ENCODE measurements at places on chromosomes 11 and 22.
A peak's percentile ranks its signal among the peaks of the same experiment; 100 is the strongest.

- DNase-seq, result peak; percentile 83
Observed at GRCh38 chr11:114132944-114133394, 73.5 kb downstream of the ZBTB16 start.

GRCh38 chr11:88194990-88195389, 19.7 kb upstream of the RAB38 start:
- no peak for DNase-seq

DNA sequence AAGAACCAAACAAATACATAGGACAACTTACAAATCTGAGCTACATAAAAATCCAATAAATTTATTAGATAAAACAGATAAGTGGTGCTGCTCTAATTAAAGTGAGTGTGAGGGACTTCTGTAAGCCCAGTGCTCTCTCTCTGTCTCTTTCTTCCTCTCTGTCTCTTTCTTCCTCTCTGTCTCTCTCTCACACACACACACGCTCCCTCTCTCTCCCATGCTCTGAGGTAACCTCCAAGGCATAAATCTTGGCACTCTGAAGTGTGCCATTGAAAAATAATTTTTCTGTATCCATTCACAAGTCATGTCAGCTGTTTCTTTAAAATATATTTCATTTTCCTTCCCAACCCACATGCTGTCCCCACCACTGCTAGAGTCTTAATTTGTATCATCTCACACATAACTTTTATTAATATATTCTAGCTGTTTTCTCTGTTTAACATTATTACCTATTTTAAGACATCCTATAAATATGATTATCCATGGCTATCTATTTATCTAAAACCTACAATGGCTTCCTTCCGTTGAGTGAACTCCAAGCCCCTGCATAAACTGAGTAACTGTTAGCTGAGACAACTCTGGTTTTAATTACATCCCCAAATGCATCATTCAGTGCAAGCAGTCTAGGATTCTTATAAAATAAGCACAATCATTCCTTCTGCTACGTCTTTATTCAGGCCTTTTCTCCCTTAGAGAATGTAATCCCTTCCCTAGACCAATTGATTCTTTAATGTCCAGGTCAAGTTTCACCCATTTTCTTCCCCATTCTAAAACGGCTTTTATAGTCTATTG, 57.4 kb upstream of the SLC5A12 start:
- DNase-seq, result no peak

GRCh38 chr22:45548991-45549761, 46.5 kb downstream of the FBLN1 start:
- DNase-seq, result peak; percentile 93

DNA sequence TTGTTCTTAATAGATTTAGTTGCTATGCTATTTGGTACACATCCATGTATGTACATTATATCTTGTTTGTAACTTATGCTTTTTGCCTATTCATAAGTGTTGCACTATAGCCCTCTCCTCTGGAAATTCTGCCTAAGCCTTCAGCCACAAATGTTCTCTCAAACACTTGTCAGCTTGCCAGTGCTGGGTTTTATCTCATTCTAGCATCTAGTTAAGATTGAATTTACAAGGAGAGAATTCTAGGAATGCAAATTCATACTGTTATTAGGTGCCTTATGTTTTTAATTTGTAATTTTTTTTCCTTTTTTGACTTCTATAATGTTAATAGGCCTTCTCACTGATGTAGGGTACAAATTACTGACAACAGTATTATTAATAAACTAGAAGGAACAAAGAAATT, 14.6 kb upstream of the CTSC start:
- peak; percentile 49 for DNase-seq

DNA sequence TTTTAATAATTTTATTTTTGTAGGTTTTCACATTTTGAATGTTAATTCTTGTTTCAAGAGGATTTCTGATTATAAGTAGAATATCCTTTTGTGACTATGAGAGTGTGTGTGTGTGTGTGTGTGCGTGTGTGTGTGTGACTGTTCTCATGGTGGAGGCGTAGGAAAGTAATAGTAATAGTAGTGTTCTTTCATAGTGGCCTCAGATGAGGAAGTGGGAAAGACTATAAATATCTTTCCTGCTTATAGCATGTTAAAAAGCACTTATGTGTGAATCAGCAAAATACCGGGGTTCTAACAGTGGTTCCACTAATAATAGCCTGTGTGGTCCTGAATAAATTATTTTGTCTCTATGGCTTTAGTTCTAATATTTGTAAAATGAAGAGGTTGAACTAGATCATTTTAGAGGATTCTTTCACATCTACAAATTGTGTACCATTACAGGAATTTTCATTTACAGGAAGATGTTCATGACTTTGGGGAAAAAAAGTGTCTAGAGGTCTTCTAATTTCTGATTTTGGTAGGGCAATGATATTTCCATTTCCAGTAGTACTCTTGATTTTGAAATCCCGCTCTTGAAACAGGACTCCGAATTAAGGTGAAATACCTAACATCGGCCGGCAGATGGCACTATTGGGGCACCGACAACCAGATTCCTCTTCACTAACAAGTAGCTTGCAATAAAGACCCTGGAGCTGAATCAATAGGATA, 29.9 kb upstream of the OR10G7 start:
- DNase-seq, result peak; percentile 82

GRCh38 chr11:45982656-45983470, 60.4 kb downstream of the LARGE2 start:
- DNase-seq, result peak; percentile 75

DNA sequence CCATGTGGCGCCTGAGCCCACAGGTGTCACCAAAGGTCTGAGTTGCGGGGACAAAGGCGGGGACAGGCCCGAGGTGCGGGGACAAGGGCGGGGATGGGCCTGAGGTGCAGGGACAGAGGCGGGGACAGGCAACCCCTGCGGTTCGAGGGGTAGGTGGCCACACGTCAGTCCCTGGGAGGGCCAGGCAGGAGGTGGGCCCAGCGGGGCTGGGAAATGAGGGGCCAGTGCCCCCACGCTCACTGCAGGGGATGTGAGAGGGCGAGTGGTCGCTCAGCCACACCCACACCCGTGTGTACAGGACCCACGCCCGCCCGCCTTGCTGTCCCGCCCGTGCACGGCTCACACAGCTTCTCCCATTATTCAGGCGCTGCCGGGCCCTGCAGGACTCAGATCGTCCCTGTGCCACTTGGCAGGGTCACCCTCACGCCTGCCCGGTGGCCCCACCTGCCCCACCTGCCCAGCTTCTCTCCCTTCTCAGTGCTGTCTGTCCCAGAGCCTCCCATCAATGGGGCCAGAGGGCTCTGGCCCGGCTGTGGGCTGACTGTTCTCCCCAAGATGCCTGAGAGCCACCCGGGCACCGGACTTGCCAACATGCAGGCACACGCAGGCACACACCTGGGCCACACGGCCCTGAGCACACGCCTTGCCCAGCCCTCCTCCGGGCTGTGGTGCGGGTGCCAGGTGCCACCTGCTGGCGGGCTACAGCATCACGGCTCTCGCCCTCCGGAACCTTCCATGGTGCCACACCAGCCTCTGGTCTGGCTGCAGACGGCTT, 14.2 kb upstream of the MUC6 start:
- peak; percentile 93 for DNase-seq

DNA sequence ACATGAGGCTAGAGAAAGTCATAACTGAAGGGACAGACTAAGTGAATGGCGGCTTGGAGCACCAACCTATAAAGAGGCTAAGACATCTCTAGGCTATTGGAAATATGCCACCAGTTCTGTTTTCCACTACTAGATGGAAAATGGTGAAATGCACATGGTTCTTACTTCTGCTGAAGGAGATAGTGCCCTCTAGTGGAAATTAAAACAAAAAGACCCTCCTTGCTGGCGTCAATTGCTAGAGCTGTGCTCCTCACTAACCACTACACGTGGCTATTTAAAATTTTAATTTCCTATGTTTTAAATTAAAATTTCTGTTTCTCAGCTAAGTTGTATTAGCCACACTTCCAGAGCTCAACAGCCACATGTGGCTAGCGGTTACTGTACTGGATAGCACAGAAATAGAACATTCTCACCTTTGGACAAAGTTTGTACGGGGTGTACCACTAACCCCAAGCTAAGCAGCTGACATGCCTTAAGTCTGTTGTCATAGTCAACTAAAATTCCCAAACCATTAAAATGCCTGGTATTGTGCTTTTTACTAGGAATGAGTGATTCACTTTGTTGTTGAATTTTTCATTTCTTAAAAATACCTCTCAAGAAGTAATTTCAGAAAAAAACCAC, 34.1 kb upstream of the CALCA start:
- DNase-seq, result peak; percentile 15

- no peak for DNase-seq
Observed at GRCh38 chr11:41031551-41032060, 427.8 kb downstream of the LRRC4C start.

- DNase-seq, result no peak
Observed at GRCh38 chr11:20155683-20156279, 4.5 kb downstream of the DBX1 start.

- no peak for DNase-seq
Observed at GRCh38 chr11:122877732-122878131, 4.8 kb upstream of the JHY start.

DNA sequence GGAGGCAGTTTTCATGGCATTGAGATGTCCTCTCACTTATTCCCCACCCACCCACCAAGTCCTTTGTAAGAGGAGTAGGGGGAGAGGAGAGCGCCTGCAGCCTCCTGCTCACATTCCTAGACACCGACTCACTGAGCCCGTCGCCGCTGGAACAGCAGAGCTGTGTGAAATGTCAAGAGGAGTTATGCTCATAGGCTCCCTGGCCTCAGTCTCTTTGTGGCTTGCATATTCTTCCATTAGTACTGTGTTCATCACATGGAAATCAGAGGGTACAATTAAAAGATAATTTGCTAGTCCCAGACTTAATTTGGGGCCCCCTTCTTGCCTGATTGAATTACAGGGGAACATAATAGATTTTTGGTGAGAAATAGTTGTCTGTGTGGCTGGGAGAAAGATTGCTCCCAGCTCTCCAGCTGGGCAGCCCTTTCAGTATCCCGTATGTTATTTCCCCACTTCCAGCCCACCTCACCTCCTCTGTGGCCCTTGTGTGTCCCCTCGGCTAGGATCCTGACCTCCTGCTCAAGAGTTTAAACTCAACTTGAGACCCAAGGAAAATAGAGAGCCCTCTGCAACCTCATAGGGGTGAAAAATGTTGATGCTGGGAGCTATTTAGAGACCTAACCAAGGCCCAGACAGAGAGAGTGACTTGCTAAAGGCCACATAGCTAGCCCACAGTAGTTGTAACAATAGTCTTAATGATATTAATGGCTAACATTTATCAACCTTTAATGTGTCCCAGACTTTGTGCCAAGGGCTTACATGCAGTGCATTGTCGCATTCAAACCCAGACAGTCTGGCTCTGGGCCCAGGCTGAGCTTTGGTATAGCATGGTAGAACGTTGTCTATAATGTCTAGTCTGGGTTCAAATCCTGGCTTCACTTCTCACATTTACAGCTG, 32.2 kb downstream of the LIMK2 start:
- peak; percentile 90 for DNase-seq

DNA sequence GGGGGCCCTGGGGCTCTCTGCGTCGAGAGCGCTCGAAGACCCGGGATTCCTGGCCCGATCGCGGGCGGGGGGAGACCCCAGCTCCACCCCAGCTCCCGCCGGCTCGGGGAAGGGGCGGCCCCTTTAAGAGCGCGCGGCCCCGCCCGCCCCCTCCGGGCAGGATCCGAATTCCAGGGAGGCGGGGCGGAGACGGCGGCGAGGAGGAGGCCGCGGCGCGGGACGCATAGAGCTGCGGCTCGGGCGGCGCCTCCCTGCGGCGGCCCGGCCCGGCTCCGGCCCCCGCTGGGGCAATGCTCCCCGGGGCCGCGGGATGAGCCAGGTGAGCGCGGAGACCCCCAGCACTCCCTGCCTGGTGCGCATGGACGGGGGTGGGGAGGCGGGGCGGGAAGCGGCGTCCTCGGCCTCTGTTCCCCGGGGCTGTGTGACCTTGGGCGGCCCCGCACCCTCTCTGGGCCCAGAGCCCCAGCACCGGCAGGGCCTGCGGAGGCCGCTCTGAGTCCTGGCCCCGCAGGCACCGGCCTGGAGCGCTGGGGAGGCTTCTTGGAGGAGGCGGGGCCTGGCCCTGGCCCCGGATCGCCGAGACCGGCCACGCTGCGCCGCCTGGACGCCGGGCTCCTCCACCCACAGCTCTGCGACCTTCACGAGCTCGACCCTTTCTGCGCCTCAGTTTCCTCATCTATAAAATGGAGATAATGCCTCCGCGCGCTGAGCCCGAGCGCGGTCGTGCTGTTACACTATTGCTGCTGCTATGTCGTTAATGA, 565 bp downstream of the GAS2L1 start:
- DNase-seq, result peak; percentile 95

DNA sequence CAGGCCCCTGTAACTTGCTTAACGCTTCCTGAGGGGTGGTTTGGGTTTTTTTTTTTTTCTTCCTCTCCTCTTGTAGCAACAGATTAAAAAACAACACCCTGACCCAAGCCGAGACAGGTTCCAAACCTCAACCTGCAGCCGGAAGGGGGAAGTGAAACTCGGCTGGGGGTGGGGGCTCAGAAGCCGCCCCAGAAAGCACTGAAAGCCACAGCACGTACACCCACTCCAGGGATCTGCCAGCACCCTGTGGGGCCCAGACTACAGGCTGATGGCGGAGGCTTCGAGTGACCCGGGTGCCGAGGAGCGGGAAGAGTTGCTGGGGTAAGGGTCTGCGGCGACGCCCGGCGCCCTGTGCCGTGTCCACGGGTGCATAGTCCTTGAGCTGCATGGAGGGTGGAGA, at the start of gene LSP1:
Gene LSP1 (plus strand): TSS at position 208 of the 400 bp plus-strand sequence. CDS start 61 bp downstream, at position 269.
- DNase-seq, result no peak

DNA sequence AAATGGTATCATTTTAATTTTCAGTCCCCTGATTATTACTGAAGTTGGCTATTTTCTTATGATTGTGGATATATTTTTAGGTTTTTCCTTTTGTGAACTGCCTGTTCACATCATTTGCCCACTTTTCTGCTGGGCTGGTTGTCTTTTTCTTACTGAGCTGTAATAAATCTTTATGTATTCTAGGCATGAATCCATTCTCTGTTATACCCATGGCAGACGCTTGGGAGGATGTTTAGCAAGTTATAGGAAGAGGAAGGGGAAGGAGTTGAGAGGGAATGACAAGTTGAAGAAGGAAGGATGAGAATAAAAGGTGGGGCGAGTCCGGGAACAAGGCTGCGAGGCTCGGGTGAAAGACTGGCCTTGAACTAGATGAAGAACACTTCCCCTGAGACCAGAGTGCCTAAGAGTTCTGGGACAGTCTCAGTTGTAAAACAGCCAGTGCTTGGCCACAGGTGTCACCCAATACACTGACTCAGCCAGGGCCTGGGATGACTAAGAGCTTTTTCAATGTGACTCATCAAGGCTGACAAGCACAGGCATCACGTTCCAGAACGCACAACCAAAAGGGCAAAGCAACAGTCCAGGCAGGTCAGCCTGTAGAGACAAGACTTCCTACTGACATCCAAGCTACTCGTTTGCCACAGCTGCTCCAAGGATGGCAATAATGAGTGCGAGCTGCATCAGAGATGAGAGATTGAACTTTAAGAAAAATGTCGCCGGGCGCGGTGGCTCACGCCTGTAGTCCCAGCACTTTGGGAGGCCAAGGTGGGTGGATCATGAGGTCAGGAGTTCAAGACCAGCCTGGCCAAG, 35.2 kb downstream of the LRFN4 start:
- DNase-seq, result peak; percentile 85

Data from GM03348 (cell line).